ENCODE measurements at places on chromosomes 3 and 15.

DNA sequence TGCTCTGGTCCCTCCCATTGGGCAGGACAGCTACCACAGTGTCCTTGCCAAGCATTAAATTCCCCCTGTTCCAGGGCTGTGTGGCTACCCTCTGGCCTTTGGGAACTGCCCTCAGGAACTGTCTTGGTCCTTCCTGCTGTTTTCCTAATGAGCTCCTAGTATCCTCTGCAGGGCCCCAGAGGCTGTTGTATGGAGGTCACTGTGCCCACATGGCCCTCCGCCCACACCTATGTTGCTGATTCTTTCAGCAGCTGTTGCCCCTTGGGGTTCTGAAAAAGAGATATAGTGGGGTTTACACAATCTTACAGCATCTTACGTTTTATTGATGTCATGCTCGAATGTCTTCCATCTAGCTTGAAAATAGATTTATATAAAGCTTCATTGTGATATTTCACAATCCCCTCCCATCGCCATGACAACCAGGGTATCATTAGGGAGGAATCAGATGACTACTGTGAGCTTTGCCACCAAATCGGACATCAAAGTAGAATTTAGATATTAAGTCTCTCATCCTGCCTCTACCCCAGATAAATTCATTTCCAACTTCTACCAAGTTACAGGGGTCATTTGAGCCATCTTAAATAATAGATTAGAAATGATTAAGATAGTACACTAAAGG is 97.1 kb upstream of the NR2E3 start:
- DNase-seq, result no peak

GRCh38 chr3:158091531-158091930 is 14.7 kb downstream of the SHOX2 start:
- peak; percentile 55 for DNase-seq

- no peak for DNase-seq
Observed at GRCh38 chr15:50150851-50151250, 31.1 kb upstream of the SLC27A2 start.

GRCh38 chr15:27797765-27798164 is 301.4 kb downstream of the OCA2 start:
- no peak for DNase-seq

DNA sequence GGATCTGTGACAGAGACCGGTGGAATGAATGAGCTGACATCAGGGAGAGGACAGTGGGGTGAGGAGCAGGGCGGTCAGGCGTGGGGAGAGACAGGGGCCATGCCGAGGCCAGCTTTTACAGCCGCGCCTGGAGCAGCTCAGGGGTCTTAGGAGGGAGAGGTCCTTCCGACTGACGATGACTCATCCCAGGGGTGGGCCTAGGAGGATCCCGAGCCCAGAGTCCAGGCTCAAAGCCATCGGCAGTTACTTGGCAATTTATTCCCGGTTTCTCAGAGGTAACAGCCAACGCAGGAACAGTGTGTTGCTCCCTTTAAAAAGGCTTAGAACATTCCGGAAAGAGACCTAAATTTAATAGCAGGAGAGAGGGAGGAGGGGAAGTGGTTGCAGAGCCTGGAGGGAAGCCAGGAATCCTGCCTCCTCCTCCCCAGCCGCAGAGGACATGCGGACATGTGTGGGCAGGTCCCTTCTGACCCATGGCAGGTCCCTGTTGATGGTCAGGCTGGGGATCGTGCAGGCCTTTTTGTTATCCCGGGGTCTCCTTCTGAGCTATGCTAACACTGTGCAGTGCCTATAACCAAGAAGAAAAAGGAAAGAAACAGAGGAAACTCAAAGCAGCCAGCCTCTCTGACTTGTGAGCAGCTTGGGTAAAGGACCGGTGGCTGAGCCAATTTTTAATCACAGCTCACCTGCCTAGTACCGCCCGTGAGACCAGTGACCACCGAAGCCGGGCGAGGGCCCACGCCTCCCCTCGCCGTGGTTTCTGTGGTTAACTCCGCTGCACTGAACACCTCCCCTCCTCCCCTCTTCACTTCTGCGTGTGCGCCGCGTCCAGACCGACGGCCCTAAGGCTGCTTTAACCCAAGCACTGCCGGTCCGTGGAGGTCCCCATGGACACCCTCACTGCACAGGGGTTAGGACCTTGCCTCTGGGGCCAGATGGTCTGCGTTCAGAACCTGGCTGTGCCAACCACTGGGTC is 392.4 kb upstream of the PROK2 start:
- DNase-seq, result no peak

DNA sequence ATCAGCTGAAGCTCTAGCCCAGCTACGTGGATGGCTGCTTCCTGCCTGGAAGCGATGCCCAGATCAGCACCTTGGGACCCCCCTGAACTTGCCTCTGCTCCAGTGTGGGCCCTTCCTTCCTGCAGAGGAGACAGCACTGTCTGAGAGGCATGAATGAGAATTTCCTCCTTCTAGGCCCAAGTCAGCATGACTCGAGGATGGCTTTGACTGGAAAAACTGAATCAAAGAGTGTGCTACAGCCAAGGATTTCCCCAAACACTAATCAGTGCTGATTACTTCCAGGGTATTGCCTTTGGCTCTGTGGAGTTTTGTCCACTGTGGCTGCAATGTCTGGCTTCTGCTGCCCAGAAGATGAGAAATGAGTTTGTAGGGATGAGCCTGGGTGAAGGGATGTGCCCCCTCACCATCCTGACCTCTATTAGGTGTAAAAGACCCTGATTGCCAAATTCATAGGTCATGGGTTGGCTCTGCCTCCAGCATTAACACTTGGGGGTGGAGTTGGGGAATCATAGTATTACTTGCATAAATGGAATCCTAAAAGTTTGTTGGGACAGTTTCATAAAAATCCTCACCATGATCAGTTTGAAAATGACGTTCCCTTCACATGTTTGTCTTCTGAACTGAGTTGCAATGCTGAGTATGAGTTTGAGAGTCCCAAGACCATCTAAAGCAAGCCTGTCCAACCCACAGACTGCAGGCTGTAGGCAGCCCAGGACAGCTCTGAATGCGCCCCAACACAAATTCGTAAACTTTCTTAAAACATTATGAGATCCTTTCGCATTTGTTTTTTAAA is 36.7 kb downstream of the FLNB start:
- DNase-seq, result no peak

- peak; percentile 76 for DNase-seq
Observed at GRCh38 chr3:175005881-175006280, 146.7 kb downstream of the NAALADL2 start.

- no peak for DNase-seq
Observed at GRCh38 chr3:14194865-14195264, 16.2 kb downstream of the LSM3 start.

- DNase-seq, result no peak
Observed at GRCh38 chr3:76942101-76942500, 97.8 kb upstream of the ROBO2 start.

- DNase-seq, result no peak
Observed at GRCh38 chr15:75076277-75076676, 52.9 kb downstream of the PPCDC start.

DNA sequence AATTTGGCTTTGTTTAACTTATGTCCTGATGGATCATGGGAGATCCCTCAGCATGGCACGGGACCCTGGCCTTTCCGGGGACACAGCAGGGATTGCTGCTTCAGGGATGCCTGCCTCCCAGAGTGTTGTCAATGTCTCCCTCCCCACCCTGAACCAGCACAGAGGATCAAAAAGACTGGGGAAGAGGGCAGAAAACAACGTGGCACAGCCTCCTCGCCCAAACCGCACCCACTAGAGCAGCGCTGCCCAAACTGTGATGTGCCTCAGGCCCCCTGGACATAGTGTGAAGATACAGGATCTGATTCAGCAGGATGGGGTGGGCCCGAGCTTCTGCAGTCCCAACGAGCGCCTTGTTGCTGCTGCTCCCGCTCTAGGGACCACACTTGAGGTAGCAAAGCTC is 34.5 kb downstream of the SLC6A20 start:
- no peak for DNase-seq

GRCh38 chr15:68149059-68149458 is 56.1 kb downstream of the CALML4 start:
- peak; percentile 55 for DNase-seq

DNA sequence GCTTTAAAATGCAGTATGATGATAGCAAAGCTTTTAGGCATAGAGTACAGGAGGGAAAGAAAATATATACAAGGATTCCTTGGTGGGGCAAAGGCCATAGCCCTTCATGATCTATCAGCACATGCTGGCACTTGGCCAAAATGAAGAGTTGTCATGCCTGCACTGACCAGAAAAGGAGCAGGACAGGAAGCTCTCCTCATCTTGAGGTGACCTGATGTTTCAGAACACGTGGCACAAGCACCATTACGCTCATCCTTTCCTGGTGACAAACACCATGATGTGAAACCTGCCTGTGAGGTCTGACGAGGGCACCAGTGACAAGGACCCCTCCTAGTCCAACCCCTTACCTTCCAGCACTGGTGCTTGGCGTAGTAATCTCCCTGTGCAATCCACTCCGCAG is 77.9 kb upstream of the DCLK3 start:
- DNase-seq, result no peak
